Aorta (tissue), 5 donors: ENCODE measurements at places on chromosomes 5 and 9.

DNA sequence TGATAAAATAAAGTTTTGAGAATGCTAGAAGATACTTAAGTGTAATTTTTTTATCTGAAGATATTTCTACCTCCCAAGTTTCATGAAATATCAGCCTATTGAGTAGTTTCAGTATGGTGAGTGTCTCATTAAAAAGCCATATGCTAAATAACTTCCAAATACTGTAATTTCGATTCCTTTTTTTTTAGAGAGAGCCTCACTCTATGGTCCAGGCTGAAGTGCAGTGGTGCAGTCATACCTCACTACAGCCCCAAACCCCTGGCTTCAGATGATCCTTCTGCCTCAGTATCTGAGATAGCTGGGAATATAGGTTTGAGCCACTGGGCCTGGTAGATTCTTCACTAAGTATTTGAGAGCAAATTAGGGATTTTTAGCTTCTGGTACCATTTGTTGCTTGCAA lies 24.5 kb downstream of the CDC42SE2 start:
- DNase-seq, result no peak

GRCh38 chr9:76109953-76110352 lies 219.5 kb downstream of the PCSK5 start:
- DNase-seq, result no peak

- no peak for DNase-seq
Measured at GRCh38 chr9:89394412-89394811, 76.1 kb downstream of the SECISBP2 start.

GRCh38 chr5:71925608-71926091 lies 181.6 kb upstream of the MAP1B start:
- DNase-seq, result no peak

- DNase-seq, result no peak
Measured at GRCh38 chr9:136926154-136926704, 18.3 kb downstream of the FBXW5 start.

DNA sequence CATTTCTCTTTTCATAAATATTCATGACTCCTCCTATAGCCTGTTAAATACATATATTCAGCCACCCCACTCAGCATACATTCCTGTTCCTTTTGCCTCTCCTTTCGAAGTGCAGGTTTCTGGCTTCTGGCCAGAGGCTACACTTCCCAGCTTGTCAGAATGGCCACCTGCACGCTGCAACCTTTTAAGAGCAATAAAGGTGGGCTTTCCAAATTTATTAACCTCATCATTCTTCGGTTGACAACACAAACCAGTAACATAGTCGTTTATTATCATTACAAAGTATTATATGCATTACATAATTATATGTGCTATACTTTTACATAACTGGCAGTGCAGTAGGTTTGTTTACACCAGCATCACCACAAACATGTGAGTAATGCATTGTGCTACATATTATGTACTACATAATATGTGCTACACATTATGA lies 16.5 kb upstream of the TMEM171 start:
- DNase-seq, result no peak

DNA sequence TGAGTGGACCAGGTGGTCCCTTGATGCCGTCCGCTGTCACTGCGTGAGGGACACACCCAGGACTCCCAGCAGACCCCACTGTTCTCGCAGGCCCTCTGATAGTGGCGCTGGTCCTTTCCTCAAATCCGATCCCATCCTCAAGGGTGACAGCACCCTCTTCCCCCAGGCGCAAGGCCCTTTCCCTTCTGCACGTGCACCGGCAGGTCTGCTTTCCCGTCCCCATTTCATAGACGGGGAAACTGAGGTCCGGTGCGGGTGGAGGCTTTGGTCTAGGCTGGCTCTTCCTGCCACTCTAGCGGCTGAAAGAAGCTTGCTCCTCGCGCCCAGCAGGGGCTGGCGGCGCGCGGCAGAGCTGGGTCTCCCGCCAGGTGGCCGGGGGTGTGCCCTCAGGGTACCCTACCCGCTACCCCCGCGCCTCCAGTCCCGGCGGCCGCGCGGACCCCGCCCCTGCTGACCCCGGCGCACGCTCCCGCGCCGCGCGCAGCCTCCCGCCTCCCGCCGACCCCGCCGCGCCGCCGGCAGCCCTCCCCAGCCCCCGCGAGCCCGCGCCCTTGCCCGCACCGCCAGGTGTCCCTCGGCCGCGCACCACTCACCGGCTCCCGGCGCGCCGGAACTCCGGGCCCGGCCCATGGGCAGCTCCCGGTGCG lies 453 bp downstream of the RASGEF1C start:
- no peak for DNase-seq

- DNase-seq, result no peak
Measured at GRCh38 chr5:26390608-26391007, 647.8 kb downstream of the CDH9 start.

GRCh38 chr5:65021527-65022226 lies 252.9 kb downstream of the CWC27 start:
- DNase-seq, result no peak
